ENCODE measurements at places on chromosomes 16 and 17. TPM values are rescaled to one million over a fixed set of nuclear protein-coding genes. Genes with fewer than 3 reads are reported as not detected.
A peak's percentile ranks its signal among the peaks of the same experiment; 100 is the strongest.

The SLC13A2 gene
- total RNA-seq = not detected

GRCh38 chr17:41537990-41538389 lies 9.9 kb upstream of the KRT19 start:
- no peak for DNase-seq

- peak; percentile 83 for DNase-seq
Observed at GRCh38 chr16:88442727-88443576, 10.1 kb upstream of the ZFPM1 start.

DNA sequence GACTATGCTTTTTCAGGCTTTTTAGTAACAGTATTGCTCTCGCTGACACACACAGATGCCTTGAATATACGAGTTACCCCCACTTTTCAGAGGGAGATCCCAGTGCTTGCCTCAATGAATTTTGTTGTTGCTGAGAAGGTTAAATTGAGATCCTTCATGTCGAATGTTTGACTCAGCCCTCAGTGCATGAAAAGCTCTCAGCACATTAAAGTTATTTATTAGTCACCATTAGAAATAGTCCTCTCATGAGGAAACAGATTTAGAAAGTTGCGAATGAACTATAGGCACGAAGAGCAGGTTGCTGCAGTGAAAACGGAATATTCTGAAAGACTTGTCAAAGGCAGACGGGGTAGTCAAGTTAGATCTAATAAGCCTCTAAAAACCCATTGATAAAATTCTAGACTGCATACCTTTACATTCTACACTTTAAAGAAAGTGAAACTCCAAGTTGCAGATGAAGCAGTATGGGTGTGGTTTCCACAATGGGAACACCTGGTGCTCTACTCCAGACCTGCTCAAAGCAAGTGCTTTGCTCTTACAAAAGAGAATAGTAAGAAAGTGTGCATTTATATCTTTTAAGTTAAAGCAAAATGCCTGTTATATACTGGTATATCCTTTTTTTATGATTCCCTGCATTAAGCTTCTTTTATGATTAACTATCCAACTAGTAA lies 238.1 kb downstream of the MAF start:
- DNase-seq = peak; percentile 20

GRCh38 chr17:80826955-80827645 lies 164.5 kb upstream of the CHMP6 start:
- peak; percentile 53 for DNase-seq

DNA sequence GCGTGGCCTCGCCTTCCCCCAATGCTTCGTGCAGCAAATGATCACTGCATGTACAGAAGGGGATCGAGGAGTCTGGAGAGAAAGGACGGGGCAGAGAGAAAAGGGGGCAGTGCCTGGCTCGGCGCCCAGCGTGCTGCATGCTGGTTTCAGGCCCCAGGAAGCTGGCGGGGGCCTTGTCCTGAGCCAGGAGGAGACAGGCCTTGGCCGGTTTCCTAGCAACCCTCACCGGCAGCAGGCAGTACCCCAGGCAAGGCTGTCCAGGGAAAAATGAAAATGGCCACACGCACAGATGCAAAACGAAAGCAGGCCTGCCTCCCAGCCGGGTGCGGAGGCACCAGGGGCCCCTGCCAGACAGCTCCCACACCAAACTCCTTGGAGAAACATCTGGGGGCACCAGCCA lies 126.3 kb downstream of the ZFHX3 start:
- DNase-seq = no peak

The SLC38A8 gene
- not detected for total RNA-seq

DNA sequence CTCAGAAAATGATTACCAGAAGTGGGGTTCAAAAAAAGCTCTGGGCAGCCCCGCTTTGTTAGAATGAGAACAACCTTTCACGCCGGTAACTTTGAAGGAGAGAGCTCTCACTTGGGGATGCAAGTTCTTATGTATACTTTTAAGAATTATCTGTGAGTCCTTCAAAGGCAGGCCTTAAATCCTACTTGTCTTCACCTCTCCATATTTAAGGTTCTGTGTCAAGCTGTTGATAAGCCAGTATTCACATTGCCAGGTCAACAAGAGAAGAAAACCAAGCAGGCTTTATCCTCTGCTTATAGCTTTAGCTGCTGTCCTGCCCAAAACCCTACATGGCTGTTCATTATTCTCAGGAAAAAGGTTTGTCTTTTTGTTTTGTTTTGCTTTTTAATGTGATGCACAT lies 42.9 kb downstream of the CDRT4 start:
- DNase-seq = no peak

The FNDC8 gene
- not detected for total RNA-seq

- peak; percentile 72 for DNase-seq
Observed at GRCh38 chr16:54657058-54657708, 273.5 kb upstream of the IRX5 start.

DNA sequence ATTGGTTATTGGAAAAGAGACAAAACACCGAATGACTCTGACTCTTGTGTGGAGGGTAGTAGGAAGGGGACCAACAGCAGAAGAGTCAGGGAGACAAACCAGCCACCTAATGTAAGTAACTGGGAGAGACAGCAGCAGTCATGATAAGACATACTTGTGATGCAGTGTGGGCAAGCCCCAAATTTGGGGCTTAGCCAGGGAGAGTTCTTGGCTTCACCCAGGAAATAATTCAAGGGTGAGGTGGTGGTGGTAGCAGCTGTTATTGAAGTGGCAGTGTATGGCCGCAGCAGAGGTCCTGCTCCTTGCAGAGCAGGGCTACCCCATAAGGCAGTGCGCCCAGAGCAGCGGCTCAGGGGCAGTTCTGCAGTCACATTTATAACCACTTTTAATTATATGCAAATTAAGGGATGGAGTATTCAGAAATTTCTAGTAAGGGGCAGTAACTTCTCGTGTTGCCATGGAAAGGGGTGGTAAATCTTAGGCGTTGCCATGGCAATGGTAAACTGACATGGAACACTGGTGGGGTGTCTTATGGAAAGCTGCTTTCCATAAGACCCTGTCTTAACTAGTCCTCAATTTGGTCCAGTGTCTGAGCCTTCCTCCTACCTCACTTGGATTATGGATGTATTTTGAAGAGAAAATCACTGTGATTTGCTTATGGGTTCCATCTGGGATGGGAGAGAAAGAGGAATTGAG lies 317.1 kb downstream of the PHKB start:
- no peak for DNase-seq

Measured in stomach (tissue), 19 donors.